ENCODE measurements at places on chromosomes 11 and 22.

- no peak for DNase-seq
These were observed 467 bp downstream of the ESS2 start for GRCh38 chr22:19143967-19144400.

DNA sequence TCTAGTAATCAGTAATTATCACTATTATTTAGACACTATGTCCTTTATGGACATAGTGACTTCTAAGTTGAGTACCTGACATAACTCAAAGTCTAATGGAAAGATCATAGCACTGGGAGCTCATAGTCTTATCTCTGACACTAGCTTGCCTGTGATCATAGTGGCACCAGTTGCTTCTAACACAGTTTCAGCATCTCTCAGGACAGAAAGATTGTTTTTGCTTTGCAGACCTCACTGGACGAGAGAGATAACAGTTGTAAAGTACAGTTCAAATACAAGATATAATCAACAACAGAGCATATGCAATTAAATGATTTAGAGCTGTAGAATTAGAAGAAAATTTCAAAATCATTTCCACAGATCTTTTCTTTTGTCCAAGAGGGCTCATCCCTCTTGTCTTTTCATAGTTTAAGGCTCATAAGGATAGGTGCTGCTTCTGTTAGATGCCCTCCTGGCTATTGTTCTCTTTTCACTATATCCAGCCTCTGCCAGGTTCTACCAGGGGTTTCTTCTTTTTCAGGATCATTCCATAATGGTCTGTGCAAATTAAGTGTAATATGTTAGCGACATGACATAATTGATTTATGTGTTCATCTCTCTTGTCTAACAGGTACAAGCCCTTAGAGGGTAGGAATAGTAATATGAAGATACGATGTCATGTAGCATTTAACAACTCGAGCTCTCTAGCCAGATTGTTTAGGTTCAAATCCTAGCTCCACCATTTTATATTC lies 1175.4 kb upstream of the TENM4 start:
- DNase-seq = no peak

DNA sequence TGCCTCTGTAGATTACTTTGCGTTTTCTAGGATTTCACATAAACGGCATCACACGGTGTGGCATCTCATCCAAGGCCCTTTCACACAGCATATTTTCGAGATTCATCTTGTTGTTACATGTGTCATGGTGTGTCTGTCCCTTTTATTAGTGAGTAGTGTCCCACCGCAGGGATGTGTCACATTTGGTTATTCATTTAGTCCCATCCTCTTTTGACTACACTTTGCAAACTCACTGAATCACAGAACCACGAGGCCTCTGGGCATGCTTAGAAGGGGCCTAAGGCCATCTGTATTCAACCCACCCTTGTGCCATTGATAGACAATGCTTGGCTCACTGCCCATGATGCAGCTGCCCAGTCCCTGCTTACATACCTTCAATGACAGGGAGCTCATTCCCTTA lies 4.2 kb upstream of the RAC2 start:
- DNase-seq = no peak

- DNase-seq = no peak
These were observed 28.0 kb downstream of the KCNQ1OT1 start for GRCh38 chr11:2671748-2672147.

GRCh38 chr11:133951327-133952198 lies 5.2 kb downstream of the IGSF9B start:
- no peak for DNase-seq

GRCh38 chr22:49479566-49479965 lies 348.1 kb downstream of the BRD1 start:
- no peak for DNase-seq

GRCh38 chr11:28400331-28401100 lies 292.3 kb downstream of the METTL15 start:
- DNase-seq = no peak

DNA sequence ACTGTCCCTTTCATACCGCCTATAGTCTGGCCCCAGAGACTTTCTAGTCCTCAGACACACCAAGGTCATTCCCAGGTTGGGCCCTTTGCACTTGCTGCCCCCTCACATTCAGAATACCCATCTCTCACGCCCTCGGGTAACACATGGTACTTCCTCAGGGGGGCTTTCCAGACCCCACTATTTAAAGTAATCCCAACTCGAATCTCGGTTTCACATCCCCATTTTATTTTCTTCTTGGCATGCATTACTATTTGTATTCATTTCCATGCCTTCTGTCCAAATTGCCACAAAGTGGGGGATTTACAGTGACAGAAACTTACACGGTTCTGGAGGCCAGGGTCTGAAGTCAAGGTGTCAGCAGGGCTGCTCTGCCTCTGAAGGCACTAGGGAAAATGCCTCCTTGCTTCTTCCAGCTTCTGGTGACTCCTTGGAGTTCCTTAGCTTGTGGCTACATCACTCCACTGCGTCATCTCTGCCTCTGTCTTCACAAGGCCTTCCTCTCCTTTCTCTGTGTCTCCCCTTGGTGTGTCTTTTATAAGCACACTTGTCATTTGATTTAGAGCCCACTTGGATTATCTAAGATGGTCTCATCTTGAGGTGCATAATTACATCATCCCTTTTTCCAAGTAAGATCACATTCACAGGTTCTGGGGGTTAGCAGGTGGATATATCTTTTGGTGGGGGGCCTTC lies 15.1 kb downstream of the RCN1 start:
- no peak for DNase-seq

GRCh38 chr22:46110215-46110614 lies 40.1 kb upstream of the PPARA start:
- no peak for DNase-seq

GRCh38 chr11:12232160-12232559 lies 121.8 kb downstream of the MICAL2 start:
- no peak for DNase-seq

DNA sequence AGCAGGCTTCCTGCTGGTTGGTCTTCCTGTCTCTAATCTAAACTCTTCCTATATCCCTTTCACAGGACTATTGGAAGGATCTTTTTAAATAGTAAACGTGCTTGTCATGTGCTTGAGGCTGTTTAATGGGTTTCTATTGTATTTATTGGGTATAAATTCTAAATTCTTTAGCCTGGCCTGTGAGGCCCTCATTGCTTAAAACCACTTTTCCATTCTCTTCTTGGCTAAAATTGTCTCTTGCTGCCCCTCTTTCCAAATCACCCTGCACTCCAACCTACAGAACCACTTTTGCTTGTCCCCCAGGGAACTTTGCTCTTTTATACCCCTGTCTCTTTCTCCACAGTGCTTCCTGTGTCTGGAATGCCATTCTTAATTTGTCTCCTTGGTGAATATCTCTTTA lies 46.4 kb upstream of the MUC15 start:
- DNase-seq = no peak

GRCh38 chr11:114157476-114158050 lies 98.1 kb downstream of the ZBTB16 start:
- no peak for DNase-seq

DNA sequence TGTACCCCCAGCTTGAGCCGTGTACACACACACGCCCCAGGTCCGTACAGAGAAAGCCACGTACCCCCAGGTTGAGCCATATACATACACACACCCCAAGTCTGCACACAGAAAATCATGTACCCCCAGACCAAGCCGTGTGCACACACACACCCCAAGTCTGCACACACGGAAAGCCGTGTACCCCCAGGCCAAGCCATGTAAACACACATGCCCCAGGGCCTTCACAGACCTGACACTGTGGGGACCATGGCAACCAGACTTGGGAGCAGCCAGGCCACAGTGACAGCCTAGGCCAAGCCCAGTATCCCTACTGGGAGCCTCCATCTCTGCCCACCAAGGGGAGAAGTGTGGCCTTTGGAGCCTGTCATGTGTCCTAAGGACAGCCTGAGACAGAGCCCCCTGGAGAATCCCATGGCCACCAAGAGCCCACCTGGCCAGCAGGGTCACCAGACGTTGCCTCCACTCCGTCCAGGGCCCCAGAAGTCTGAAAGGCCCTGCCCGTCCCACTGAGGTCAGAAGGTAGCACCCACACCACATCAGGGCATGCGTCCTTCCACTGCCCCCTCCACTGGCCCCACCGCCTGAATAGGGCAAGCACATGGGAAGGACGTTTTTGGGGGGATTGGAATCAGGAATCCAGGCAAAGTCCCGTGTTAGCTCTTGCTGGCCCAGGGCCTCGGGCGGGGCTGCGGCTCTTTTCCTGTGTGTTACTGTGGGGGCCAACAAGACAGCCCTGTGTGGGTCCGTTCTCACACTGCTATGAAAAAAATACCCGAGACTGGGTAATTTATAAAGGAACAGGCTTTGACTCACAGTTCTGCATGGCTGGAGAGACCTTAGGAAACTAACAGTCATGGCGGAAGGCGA lies 636.7 kb downstream of the TBC1D22A start:
- no peak for DNase-seq

DNA sequence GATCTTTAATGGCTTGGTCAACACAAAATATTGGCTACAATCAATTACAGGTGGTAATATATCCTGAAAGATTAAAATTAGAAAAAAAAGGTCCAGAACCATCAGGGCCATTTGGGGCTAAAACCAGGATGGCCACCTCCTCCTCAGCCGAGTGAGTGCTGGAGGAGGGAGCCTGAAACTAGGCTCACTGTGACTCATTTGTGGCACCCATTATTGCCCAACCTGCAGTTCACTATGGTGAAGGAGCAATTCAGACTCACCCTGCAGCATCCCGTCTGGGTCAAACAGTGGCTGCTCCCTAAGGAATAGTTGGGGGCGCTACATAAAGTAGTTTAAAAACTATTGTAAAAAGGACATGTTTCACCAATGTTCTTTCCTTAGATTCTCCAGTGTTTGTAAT lies 60.7 kb downstream of the GLYATL1 start:
- DNase-seq = no peak

- DNase-seq = no peak
These were observed 8.8 kb upstream of the DKK3 start for GRCh38 chr11:12017243-12017678.

- DNase-seq = no peak
These were observed 13.1 kb upstream of the LYVE1 start for GRCh38 chr11:10581481-10582019.

DNA sequence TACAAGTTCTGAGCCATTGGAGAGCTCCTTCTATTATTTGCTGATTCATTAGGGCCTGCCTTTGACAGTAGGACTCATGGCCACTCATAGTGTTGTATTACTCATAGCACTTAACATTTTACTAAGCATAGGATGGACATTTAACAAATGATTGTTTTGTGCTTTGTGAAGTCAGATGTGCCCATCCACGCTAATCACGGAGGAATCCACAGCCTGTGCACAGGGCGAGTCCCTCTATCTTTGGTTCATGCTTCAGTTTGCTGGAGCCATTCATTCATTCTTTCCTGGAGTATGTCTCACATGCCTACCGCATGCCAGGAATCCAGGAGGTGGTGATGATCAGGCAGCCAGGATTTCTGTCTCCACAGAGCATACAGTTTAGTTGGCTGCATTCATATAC lies 254.1 kb downstream of the NTM start:
- no peak for DNase-seq

DNA sequence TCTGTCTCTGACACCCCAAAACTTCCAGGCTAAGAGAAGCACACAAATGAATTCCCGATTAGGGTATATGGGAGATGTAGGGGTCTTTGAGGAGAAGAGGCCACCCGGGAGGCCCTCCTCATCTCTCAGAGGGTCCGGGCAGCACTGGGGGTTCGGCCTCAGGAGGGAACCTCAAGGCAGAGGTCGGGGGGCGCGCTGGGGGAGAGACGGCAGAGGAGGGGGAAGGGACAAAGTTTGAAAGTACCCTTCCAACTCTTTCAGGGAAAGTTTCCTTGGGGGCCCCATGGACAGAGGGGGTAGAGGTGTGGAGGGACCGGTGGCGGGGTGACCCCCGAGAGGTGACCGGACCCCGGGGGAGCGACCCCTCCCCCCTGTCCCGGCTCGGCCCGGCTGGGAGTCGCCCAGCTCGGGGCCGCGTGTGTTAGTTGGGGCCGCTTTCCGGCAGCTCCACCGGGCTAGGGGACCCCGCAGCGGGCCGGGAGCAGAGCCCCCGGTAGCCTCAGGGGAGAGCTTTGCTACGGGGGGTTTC lies 3.3 kb upstream of the GCAT start:
- no peak for DNase-seq

GRCh38 chr22:46774980-46775849 lies 12.8 kb downstream of the TBC1D22A start:
- DNase-seq = no peak

GRCh38 chr11:117313091-117313490 lies 3.0 kb downstream of the BACE1 start:
- no peak for DNase-seq

DNA sequence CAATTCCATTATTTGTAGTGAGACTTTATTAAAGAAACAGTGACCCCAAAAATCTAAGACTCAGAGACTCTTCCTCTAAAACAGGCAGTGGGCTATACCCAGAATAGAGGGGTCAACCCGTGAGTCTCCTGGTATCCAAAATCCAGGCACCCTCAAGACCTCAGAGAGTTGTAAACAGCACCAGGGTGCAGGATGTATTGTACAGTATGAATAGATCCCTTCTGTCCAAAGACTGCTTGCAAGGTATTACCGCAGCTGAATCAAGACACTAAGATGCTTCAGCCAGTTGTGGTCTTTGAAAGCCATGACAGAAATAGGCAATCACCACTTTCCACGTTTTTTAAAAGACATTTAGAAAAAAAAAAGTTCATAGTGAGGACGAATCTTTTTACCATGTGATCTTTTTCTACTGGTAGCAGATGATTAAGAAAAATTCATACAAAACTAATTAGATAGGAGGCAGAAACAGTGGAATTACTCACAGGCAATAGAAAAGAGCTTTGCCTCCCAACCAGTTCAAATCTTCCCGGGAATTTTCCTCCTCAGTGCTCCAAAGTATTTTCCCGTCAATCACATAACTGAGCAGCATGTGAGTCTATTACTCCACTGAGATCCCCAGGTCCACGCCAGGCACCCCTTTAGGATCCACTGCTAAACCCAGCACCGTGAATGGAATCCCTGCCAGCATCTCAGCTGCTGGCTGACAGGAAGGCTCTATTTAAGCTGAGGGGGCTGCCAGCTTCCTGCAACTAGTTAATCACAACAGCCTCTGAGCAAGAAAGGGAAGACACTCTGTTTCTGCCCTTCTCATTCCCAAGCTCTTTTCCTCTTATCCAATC lies 113.1 kb downstream of the ETS1 start:
- no peak for DNase-seq

DNA sequence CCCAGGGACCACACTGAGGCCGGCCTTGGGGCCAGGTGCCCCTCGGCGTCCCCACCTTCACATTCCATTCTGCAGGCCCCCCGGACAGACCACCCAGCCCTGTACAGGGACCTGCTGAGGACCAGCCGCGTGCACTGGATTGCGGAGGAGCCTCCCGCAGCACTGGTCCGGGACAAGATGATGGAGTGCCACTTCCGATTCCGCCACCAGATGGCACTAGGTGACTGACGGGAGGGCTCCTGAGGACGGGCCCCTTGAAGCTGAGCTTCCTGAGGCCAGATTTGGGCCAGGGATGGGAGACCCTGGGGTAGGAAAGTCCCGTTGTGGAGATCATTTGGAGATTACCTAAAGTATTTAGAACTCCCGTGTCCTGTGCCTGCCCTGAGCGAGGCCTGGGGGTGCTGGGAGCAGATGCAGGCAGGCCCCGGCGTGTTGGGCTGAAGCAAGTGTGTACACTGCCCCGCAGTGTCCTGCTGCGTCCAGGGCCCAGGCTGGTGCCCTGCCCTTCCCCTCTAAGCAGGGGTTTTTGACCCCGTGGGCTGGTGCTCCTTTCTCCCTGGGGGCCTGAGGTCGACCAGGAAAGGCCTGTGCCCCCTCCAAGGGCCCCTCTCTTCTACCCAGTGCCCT lies 20.0 kb downstream of the TRMU start:
- peak; percentile 49 for DNase-seq

GRCh38 chr11:18419040-18419439 lies 6.9 kb downstream of the LDHC start:
- DNase-seq = no peak

GRCh38 chr11:81421251-81421860 lies 1312.3 kb downstream of the FAM181B start:
- no peak for DNase-seq

All from activated CD8-positive, alpha-beta memory T cell treated with anti-CD3 and anti-CD28 coated beads for 1 hour (primary cell).